ENCODE measurements at places on chromosomes 16 and 17.

DNA sequence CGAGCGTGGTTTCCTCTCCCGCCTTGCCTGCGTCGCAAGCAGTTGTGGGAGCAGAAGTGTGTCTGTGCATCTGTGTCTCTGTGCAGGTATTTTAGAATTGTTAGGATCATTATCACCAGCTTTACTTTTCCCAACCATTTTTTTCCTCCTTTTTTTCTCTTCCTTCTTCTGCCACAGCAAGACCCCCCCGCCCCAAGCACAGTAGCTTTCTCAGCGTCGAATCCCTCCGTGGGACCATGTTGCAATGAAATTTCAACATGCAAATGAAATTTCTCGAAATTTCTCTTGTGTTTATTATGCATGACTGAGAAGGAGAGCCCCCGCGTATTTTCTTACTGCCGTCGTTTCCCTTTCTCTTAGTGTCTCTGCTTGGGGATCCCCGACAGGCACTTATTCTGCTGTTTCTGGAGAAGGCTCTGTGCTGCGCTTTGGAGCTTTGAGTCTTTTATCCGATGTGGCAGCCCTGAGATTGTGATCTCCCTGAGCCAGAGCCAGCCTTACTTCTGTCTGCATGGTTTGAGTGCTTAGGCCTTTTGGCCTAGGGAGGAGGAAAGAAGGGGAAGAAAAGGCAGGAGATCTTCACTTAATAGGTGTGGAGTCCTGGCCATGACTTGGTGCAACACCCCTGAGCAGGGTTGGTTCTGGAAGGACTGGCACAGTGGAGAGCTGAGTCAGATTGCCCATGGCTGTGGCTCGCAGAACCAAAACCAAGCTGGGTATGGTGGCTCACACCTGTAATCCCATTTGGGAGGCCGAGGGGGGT is 5.0 kb downstream of the ARMC7 start:
- no peak for DNase-seq

DNA sequence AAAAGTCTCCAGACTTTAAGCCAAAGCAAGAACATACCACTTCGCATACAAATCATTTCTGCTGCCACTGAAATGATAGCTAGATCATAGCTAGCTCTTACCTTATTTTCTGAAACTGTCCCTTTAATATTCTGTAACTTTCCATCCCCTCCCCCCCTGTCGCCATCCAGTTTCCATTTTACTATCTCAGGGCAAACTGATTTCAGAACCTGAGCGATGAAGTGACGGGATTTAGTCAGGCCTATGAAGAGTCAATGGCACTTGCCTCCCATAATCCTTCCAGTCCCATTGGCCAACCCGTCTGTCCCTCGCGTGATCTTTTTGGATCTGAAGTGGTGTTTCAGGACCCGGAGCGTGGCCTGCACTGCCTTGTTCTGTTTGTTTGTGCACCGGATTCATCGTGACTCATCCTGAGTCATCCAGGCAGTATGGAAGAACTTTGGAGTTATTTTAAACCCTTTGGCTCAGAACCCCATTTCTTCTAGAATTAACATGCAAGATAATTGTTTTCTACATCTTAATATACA is 199.8 kb upstream of the CHMP6 start:
- peak; percentile 78 for DNase-seq

DNA sequence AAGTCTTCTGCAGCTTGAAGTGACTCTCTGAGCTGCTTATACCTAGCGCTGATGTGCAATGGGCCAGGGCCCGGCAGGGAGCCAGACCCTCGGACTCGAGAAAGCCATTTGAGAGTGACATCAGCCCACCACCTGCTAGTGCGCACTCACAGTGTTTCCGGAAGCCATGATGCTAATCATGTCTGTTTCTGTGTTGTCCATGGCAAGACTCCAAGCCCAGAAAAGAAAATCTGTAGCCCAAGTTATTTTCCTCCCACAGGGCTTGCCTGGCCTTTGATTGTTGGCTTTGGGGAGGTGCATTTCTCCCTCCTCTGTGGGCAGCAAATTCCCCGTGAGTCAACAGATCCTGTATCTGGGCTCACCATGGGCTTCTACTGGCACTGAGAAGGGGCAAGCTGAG is 1.8 kb upstream of the CDRT4 start:
- DNase-seq, result no peak

DNA sequence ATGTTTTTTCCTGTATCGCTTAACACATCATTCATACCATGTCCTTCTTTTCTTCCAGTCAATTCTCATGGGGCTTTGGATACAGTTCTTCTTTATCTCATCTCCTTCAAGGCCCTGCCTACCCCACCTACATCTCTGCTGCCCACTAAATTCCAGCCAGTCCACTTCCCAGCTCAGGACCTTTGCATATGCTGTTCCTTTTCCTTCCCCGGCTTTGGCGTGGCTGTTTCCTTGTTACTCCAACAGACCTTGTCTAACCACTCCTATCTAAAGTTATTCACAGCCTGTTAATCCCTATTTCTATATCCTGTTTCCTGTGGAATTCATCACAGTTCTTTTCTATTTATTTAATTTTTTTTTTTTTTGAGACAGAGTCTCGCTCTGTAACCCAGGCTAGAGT is 6.6 kb upstream of the STAT3 start:
- DNase-seq, result no peak

GRCh38 chr17:41518031-41518430 is 659 bp downstream of the KRT15 start:
- DNase-seq, result no peak

DNA sequence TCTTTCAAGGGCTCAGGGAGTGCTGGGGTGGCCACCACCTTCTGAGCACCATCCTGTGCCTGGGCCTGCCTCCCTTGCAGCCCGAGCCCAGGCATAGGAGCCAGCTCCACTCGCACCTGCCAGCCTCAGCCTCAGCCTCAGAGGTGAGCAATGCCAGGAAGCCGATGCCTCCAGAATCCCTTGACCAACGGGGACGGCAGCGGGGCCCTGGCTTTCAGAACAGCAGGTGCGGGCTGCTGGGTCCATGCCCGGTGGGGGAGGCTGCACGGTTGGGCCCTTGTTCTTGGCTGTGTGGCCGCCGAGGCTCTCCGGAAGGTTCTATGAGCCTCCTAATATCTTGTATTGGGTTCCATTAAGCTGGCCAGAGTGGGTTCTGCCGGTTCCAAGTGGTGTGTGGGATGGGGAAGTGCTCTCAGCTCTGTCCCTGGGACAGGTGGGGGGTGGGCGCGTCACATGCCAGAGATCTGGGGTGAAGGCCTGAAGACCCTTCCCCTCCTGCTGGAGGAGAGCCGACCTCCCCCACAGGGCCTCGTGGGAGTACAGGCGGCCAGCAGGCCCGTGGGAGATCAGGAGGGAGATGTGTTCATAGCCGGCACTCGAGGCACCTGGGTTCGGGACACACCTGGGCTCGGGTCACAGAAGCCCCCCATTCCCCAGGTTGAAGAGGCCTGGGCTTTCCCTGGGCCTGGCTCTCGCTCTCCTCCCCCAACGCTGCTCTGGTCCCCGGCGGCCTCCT is 27.0 kb downstream of the NPTX1 start:
- DNase-seq, result no peak

DNA sequence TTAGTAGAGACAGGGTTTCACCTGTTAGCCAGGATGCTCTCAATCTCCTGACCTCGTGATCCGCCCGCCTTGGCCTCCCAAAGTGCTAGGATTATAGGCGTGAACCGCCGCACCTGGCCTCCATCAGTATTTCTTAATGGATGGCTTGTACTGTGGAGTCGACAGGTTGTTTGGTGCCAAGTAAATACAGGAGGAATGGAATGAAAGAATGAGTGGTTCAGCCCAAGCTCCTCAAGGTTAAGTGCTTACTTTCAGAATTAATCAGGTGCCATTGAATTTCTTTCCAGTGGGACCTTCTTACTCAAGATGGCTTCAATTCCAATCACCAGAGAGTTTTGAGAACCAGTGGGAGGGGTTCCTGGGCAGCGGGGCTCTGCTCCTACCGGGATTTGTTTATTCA is 25.0 kb downstream of the ALOX15 start:
- no peak for DNase-seq

GRCh38 chr16:5607169-5607568 is 509.6 kb upstream of the EEF2KMT start:
- no peak for DNase-seq

DNA sequence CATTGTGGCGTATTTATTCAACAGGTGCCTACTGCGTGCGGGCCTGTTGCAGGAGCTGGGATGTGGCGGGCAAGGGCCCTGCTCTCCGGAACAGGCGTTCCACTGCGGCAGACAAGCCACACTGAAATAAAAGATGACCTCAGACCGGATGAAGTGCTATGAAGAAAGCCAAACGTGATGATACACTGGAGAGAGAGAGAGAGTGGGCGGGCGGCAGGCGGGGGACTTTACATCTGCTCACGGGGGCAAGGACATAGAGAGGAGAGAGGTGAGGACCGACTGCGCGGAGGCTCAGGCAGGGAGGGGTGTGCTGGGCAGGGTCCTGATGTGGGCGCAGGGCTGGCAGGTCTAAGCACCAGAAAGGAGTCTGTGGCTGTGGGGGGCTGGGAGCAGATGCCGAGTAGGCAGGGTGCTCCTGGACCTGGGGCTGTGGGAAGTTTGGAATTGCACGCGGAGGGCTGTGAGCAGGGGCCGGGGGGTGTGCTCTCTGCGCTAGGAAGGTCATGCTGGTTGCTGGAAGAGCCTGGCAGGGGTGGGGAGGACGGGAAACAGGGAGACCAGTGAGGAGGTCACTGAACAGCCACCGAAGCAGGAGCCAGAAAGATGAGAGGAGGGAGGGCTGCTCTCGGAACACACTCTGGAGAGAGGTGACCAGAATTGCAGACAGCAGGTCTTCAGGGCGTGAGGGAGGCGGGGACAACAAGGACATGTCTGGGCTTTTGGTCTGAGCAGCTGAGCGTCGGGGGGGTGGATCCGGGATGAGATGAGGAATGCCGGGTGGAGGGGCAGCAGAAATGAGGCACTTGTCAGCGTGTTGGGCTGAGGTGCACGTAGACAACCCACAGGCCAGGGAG is 9.9 kb downstream of the MXRA7 start:
- no peak for DNase-seq

DNA sequence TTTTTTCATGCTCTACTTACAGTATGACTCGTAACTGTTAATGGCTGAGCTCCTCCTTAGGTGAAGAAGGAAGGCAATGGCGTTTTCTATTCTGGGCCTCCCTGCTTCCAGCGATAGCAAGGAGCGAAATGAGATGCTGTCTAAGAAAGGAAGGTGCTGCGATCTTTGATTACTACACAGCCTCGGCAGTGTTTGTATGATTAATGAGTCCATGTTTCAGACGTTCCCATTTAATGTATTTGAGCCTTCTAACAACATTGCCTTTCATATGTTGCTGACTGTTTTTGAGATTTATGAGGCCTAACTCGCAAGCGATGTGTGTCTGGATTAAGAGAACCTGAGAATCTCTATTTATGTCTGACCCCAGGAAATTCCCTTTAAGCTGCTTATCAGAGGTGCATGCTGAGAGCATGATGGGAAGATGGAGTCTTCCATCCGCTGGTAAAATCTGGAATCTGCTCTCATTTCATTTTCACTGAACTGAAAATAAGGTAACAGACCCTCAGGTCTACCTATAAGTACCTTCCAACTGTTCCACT is 403.4 kb downstream of the WWOX start:
- no peak for DNase-seq

DNA sequence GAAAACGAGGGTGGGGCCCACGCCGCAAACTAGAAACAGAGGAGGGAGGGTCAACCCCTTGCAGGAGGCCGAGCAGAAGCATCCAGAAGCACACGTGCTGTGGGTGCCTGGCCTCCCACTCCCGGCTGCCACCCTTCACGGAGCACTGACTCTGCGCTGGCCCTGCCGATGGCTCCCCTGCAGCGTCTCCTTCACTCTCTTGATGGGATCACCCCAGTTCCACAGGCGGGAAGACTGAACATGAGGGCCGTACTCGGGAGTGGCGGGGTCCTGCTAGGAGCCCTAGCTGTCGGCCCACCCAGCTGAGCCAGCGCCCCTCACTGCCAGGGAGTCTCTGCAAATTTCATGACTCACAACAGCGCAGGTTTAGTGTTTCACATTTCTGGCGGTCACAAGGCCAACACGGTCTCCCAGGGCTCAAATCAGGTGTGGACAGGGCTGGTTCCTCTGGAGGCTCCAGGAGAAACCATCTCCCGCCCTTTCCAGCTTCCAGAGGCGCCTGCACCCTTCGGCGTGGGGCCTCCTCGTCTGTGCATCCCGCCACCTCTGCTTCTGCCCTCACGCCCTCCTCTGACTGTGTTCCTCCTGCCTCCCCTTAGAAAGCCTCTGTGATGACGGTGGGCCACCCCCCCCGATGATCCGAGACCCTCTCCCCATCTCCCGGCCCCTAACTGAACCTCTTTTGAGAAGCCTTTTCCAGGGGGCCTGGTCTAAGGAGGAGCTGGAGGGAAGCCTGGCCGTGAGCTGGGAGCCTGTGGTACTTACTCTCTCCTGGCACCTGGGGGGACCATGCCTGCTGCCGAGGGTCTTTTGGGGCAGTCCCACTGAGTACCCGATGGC is 2.0 kb downstream of the PTX4 start:
- DNase-seq, result no peak

GRCh38 chr17:77002103-77003045 is 134.2 kb downstream of the MGAT5B start:
- DNase-seq, result no peak

- DNase-seq, result no peak
Observed at GRCh38 chr17:77608431-77608830, 350.1 kb upstream of the TNRC6C start.

- DNase-seq, result no peak
Observed at GRCh38 chr16:78577630-78578029, 478.2 kb downstream of the WWOX start.

DNA sequence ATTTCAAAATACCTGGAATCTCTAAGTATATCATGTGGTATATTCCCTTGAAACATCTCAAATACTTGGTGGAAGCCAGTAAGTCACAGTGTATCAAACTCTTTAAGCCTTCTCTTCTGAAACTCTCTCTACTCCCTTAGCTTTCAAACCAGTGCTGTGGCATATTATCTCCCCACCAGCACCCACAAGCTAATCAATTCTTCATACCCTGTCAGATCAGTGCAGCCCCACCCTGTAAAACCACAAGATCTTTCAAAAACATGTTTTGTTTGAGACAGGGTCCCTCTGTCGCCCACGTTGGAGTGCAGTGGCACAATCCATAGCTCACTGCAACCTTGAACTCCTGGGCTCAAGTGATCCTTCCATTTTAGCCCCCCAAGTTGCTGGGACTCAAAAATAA is 91.6 kb upstream of the C17orf78 start:
- no peak for DNase-seq

DNA sequence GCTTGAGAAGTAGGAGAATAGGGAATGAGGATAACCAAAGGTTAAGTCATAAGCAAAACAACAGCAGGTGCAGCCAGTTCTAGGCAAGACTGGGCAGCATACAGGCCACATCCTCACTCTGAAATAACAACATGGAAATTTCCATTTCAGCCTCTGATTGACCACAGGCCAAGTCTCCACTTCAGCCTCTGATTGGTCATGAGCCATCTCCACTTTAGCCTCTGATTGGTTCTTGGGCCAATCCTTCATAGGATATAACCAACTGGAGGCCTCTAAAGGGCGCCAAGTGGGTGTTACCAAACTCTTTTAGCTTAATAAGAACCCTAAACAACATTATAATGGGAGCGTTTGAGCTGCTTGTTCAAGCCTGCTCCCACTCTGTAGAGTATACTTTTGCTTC is 512.0 kb downstream of the NPIPA7 start:
- no peak for DNase-seq

- no peak for DNase-seq
Observed at GRCh38 chr16:27286451-27286850, 17.9 kb upstream of the NSMCE1 start.

Data from stimulated activated CD4-positive, alpha-beta T cell treated with anti-CD3 and anti-CD28 coated beads, Interleukin-15, amount 100 ng/mL, for 24 hours (primary cell).